GM12864 (cell line): ENCODE measurements at places on chromosomes 13 and 19.

- DNase-seq, result no peak
Measured at GRCh38 chr13:111518161-111518792, 197.8 kb downstream of the TEX29 start.

DNA sequence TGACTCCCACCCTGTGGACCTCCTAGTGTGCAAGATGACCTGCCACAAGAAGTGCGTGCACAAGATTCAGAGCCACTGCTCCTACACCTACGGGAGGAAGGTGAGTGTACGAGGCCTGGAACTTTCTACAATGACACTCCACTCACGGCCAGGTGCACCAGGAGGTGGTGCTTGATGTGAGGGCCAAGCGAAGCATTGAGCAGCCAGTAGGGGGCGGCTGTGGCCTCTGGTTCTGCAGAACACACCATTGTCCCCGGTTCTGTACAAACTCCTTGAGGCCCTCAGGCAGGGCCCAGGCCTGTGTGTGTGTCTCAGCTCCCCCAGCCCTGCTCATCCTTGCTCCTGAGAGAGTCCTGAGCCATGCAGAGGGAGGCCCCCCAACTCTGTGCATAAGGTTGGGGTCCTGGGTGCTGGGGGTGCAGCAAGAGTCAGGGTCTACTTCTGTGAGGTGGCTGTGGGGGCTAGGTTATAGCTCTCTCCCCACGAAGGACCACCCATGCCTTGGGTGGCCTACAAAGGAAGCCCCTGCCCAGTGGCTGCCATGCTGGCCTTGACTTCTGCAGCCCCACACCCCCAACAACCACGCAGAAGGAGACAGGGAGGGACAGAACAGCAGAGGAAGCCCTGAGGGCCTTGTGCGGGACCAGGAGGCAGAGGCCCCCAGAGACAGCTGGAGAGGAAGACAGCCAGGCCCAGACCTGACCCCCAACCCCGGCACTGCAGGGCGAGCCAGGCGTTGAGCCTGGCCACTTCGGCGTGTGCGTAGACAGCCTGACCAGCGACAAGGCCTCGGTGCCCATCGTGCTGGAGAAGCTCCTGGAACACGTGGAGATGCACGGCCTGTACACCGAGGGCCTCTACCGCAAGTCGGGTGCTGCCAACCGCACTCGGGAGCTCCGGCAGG, 9.7 kb upstream of the USE1 start:
- DNase-seq, result no peak

DNA sequence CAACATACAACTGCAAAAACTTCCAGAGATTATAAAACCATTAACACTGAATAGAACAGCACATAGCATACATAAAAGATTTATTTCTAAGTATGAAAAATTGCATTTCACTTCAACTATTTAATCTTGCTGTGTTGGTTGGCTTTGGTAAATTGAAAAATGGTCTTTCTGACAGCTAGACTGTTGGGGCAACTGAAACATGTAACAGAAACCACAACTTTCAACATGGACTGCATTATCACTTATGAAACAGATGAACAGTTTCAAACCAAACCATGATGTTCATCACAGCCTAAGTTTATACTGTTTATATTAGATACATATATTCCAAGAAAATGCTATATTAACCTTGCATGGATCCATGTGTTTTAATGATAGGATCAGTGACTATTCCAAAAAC, 324.1 kb upstream of the PCDH9 start:
- DNase-seq, result no peak

- no peak for DNase-seq
Measured at GRCh38 chr19:41398598-41398997, 980 bp downstream of the BCKDHA start.

DNA sequence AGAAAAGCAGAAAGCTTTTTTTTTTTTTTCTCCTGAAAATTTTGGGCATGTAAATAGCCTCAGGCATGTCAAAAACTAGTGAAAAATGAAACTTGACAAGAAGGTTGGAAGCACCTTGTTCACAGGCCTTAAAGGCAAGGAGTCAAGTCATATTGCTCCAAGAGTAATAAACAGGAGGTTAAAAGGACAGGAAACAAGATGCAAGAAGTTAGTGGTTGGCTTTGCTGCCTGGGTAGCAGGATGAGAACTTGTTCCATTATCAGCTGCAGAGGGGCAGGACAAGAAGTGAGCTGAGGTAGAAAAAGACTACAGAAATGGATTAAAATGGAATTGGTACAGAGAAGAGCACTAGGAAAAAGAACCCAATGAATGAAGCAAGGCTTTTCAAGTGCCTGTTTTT, 242.6 kb downstream of the DCT start:
- no peak for DNase-seq

DNA sequence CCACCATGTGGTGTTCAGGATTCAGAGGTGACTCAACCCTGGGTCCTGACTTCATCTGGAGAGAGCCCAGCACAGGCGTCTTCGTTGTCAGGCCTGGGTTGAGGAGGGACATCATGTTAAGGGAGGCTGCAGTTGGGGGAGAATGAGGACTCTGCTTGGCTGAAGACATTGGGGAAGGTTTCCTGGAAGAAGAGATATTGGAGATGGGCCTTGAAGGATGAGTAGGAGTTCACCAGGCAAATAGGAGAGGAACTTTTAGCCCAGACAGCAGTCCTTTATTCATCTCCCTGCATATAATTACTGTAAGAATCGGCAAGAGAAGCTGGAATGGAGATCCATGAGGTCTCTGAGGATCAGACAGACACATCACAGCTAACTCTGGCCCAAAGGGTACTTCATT, 38.9 kb downstream of the VAV1 start:
- DNase-seq, result no peak

DNA sequence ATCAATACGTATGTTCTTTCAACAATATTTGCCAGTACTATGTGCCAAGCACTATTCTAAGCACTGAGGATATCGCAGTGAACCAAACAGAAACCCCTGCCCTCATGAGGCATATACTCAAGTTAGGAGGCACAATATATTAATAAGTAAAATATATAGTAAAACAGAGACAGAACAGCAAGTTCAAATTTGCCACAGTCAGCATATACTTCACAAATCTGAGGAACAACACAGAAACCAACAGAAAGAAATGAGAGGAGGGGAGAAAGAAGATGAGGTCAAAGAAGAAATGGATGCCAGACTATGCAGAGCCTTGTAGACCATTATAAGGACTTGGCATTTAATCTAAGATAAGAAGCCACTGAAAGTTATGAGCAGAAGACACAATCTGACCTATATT, 59.9 kb downstream of the KATNAL1 start:
- DNase-seq, result no peak

GRCh38 chr19:3079578-3079977, 14.6 kb upstream of the GNA11 start:
- DNase-seq, result no peak

- DNase-seq, result no peak
Measured at GRCh38 chr13:101085551-101085950, 330.8 kb downstream of the NALCN start.

DNA sequence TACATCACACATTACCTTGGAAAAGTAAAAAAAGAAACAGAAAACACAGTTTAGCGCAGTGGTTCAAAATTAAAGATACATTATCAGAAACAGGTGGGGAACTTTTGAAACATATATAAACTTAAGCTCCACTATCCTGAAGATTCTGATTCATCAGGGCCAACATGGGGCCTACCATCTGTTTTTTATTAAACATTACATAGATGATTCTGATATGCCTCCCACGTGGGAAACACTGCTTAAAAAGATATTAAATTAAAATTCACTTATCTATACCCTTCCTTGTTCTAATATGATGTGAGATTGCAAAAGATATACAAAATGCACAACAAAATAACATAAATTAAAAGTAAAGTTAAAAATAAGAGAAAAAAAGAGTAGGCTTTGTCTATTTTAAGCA, 125.0 kb downstream of the VWA8 start:
- no peak for DNase-seq

DNA sequence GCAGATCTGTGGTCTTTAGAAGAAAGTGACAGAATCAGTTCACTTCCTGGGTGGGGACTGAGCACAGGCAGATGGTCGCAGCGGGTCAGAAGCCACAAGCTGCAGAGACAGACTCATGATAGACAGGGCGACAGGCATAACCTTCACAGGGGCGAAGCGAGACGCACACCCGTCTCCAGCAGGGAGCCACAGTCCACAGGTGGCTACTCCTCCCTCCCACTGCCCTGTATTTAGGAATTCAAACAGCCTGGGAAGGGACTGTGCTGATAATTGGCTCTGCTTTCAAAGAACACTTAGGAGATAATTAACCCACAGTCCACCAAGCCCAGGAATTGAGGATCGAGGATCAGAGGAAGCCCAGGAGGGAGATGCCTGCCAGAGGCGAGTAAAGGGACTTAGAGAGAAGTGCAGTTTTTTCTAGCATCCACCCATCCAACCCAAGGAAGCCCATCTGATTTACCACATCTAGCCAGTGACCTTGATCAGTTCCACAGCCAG, 23.2 kb downstream of the RFX2 start:
- no peak for DNase-seq

DNA sequence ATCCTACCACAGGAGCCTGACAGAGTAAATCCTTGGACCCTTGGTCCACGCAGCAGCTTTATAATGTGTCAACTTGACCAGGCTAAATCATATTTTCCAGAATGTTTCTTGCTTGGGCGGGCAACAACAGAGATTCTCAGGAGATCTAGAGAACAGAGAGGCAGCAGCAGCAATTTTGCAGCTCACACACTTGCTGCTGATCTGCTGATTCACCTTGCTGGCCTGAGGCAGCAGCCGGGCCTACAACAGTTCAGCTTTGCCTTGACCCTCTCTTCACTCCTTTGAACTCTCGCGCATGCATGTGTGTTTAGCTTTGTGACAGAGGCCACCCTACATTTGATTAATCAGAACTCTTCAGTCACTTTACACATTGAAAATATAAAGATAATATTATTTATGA, 159.3 kb downstream of the UGGT2 start:
- no peak for DNase-seq

GRCh38 chr19:35081201-35081600, 34.4 kb upstream of the FXYD3 start:
- no peak for DNase-seq

DNA sequence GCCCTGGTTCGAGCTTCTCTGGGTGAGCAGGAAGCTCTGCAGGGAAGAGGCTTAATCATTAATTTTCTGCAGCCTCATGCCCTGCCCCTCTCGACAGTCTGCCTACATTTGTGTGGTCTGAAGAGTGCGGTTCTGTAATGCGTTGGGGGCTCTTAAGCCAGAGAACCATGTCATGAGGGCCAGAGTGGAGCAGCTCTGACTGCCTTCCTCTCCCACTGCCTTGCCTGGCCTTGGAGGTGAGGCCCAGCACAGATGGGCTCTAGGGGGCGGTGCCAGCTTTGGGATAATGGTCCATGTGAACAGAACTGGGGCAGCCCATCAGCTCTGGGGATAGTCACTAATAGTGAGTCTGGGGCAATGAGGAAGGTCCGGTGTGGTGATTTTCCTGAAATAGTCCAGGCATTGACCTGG, 5.7 kb downstream of the FGF9 start:
- no peak for DNase-seq

- no peak for DNase-seq
Measured at GRCh38 chr13:32932376-32932775, 83.8 kb upstream of the KL start.

GRCh38 chr19:50361290-50362029, 4.0 kb downstream of the NAPSA start:
- DNase-seq, result no peak

DNA sequence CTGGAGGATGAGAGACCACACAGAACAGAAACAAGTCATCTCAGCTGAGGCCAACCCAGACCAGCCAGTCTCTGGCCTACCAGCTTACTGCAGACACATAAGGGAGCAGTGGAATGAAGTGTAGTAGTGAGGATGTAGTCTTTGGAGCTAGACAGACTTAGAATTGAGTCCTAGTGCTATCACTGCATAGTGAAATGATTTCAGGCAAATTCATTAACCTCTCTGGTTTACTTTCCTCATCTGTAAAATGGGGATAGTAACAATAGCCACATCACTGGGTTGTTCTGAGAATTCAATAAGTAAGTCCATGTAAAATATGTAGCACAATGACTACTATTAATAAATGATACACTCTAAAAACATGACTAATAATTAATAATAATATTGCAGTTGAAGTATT, 383.8 kb downstream of the DLEU7 start:
- no peak for DNase-seq

- no peak for DNase-seq
Measured at GRCh38 chr13:98749501-98749900, 3.0 kb downstream of the SLC15A1 start.

DNA sequence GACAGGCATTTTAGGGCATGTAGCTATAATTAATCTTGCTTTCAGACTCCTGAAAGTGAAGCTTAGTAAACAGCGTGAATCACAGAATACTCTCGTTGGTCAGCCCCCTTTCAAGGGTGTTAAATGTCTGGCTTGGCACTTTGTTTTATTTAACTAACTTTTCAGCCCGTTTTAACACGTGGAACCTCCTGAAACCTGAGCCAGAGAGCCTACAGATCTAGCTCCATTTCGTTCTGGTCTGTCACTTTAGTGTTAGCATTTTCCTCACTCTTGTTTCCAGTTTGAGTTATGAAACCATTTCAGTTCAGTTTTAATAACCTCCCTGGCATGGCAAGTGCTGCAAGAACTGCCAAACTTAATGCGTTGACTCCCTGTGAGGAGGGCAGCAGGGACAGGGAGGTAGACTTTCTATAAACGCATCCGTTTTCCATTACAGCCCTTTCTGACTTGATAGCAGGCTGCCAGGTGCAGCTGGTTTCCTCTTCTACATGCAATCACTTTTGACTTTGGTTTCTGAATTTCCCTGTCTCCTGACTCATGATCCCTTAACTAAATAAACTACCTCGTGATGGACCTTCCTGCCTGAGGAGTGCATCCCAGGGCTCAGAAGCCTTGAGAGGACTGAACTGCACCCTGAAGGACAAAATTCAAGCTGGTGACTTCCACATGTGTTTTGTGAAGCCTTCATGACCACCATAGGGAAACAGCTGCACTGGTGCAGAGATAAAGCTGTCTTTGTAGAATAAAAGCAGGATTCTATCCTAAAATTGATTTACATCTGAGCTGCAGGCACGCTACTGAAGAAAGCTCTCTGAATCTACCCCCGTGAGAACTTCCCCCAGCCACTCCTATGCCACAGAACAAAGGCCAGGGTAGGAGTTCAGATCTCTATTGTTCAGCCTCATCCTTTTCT, 192.6 kb downstream of the DLEU7 start:
- no peak for DNase-seq

DNA sequence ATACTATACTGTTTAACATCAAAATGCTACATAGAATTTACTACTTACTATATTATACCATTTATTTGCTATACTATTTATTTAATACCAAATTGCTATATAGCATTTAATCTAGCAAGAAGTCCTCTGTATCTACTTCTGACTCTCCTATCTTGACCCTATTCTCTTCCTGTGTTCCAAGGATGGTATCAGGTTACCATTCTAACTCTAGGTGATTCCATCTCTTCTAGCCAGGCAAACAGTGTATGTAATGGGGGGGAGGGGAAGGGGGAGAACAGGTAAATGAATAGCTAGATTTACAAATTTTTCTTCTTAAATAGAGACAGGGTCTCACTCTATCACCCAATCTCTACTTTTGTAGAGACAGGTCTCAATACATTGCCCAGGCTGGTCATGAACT, 200.3 kb downstream of the DIAPH3 start:
- DNase-seq, result no peak
